ENCODE measurements at places on chromosomes 3 and 15.

- peak; percentile 29 for DNase-seq
Observed at GRCh38 chr3:31533169-31534064, 692 bp downstream of the STT3B start.

DNA sequence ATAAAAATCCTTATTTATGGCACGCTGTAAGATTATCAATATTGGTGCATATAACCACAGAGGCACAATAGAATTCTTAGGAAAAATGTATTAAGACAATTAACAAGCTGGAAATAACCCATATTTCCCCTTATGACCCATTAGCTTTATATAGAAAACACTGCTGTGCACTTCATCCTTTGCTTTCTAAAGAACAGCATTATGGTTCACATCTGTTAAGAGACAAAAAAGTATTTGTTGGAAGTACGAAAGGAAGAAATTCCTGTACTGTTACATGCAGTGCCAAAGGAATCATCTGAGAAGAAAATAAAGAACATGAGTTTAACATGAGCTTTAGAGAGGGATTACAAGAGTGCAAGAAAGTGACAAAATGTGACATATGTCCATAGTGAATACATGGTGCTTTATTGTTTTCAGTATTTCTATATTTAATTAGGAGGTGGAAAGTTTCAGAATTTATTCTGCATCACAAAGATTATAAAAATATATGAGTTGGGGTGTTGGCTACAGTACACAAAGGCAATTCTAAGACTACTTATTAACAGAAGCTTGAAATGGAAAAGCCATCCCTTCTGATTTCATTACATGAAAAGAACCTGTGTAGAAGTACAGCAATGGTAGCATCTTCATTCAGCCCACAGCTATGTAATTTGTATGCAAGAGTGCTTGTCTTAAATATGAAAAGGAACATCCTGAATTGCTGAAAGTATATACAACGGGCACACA is 6.8 kb downstream of the UBE3A start:
- DNase-seq: no peak

- no peak for DNase-seq
Observed at GRCh38 chr3:65672871-65673815, 365.6 kb downstream of the MAGI1 start.

DNA sequence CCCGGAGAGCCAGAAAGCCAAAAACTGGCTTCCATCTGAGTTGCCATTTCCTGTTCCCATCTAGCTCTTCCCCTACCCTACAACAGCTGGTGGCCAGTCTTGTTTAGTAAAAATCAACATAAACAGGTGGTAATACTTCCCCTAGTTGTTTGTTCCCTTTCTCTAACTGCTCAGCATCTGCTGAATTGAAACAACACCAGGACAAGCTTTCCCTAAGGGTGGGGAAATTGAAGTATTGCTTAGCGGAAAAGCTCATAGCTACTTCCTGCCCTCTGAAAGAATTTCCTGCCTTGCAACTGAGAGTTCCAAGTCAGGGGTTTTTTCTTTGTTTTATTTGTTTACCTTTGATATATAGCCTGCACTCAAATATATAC is 66.8 kb downstream of the HMG20A start:
- no peak for DNase-seq

DNA sequence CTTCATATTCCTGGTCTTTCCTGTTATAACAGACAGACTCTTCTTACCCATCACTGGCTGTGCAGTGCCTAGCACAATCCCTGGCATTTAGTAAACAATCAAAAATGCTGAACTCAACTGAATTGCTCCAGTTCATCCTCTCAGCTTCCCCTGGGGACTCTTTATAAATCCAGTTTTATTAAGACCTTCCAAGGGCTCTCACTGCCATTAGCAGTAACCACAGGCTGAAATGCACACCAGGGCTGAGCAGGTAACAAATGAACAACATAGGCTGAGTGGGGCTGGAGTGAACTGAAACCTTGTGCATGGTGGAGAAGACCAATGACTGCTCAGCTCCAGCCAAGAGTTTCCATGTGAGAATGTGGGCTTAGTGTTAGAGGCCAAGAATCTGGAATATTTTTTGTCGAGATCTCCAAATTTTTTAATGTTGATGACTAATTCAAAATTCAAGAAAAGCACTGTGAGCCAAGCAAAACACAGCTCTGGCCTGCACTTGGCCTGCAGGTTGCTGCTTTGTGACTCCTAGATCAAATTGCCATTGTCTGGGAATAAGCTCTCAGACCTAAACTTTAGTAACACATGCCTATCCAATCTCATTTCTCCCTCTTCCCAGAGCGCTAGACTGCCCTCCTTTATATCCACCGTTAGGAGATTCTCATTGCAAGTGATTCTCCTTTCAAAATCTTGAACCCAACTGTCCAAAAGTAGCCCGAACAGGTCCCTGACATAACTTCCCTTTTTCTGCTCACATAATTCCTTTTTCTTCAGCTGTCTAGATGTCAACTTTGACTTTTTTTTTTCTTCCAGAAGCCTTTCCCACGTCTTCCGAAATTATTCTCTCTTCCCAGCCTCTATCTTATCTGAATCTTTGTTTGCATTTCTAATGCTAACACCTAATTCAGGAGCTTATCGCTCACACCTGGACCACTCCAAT is 7.4 kb downstream of the SQOR start:
- no peak for DNase-seq

DNA sequence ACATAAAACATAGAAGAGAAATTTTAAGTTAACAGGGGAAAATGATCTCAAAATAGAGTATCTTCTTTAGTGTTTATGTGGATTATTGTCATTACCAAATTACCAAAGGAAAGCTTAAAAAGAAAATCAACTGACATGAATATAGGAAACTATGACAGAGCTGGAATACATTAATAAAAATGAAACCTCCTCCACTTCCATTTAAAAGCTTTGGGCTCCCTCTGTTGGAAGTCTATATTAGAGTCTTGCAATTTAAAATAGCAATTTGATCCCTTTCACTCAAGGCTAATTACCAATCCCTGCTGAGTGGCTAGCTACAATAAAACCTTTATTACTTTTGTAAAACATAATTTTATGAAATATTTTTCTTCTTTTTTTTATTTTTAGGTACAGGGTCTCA is 61.4 kb upstream of the IMPG2 start:
- no peak for DNase-seq

DNA sequence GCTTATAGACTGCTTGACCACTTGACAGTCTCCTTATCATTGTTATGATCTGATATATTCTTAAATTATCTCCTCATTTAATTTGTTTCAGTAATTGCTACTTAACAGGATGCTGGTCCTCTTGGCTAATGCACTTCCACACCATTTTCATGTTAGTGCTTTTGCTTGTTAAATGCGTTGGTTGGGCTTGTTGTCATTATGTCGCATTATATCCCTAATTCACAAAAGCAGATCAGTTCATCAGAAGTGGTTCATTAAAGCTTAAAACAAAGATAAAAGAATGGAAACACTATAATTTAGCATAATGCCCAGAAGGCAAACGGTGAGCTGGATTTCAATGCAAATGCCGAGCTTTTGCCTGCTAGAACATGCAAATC is 17.1 kb upstream of the EHHADH start:
- DNase-seq: no peak

DNA sequence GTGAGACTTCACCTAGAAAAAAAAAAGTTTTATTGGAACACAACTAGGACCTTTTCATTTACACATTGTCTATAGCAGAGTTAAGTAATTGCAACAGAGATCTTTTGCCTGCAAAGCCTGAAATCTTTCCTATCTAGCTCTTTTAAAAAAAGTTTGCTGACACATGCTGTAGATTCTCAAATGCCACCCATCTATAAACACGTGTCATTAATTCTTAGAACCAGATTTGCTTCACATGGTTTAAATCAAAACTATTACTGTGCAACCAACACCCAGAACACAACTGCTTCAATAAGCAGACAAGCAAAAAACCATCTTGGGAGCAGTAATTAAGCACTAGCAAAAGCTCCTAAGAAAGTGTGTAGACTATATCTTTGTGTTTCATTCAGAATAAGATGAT is 55.0 kb downstream of the OXSM start:
- DNase-seq: no peak

DNA sequence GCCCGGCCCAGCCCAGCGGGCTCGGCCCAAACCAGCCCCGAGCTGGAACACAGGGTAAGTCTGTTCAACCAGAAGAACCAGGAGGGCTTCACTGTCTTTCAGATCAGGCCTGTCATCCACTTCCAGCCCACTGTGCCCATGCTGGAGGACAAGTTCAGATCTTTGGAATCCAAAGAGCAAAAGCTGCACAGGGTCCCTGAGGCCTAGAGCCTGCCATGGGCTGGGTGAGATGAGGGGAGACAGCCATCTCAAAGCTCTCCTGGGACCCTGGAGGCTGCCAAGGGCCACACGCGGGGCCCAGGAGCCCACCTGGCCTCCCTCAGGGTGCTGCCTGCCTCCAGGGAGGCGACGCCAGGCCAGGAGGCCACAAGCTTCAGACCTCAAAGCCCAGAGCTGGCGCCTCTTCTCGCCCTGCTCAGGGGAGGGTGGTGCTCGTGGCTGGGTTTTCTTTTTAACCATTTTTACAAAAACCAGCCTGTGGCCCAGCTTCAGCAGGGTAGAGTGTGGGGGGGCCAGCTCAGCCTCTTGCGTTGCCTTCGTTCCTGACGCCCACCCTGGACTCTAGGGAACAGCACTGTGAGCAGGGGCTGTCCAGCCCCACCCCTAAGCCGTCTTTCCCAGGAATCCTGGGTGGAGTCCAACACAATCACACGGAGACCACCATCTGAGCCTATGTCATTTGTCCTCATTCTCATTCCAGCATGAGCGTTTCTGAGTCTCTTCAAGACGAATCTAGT is 107.0 kb downstream of the ETFA start:
- no peak for DNase-seq

GRCh38 chr3:116200956-116201690 is 244.2 kb downstream of the LSAMP start:
- DNase-seq: no peak

GRCh38 chr3:148839805-148840204 is 12.2 kb downstream of the CPB1 start:
- no peak for DNase-seq

GRCh38 chr3:19540464-19540863 is 392.2 kb downstream of the KCNH8 start:
- no peak for DNase-seq

DNA sequence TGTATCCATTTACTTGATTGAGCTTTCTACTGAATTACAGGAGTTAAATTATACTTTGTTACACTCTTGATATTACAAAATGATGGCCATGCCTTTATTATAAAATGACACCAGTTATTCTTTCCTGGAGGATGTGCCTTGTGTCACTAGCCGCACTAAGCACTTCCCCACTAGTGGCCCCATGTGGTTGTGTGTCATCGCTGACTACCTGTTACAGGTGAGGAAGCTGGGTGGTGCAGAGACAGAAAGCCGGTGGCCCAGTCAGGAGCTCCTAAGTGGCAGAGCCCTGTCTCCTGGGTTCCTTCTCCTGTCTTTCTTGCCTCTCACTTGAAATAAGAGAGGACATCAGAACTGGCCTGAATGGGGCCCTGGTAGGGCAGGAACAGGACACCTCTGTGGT is 96.8 kb downstream of the IGF1R start:
- DNase-seq: no peak

DNA sequence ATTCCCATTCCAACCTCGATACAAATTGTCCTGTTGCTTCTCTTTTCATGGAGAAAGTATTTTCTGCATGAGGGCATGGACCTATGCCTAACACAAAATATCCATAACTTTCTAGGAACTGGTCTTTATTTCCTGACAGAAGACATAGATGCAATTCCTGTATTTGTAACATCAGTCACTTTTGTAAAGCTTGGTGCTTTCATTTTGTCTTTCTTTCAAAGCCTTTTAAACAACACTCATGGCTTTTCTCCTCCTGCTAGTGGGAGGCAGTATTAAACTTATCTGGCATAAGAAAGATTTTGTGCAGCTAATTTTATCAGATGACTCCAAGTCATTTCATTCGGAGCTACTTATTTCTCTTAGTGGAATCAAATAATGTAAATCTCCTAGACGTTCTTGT is 616.0 kb downstream of the RBMS3 start:
- DNase-seq: no peak

GRCh38 chr3:20041197-20041780 is 1.0 kb downstream of the KAT2B start:
- DNase-seq: peak; percentile 52

- DNase-seq: no peak
Observed at GRCh38 chr3:16589120-16589519, 16.1 kb downstream of the DAZL start.

GRCh38 chr3:187741403-187742350 is 3.6 kb downstream of the BCL6 start:
- DNase-seq: peak; percentile 74

- no peak for DNase-seq
Observed at GRCh38 chr3:12316253-12316652, 27.4 kb downstream of the PPARG start.

DNA sequence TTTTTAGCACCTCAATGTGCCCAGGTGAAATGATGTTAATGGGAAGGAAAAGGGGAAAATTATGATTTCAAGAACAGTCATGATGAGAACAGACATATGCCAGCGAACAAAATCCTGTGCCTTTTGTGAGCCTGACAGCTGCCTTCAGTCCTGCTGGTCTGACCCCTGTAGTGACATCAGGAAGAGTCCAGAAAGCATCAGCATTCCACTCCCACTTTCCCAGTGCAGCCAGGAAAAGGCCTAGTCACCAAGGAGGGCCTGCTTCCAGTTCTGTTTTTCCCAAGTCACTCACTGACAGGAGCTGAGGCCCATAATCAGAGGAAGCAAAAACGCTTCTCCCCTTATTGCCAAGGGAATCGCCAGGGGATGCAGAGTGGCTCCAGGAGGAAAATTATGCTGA is 218.4 kb downstream of the ABHD5 start:
- no peak for DNase-seq

GRCh38 chr3:43001094-43001553 is 22.0 kb downstream of the GASK1A start:
- DNase-seq: no peak

DNA sequence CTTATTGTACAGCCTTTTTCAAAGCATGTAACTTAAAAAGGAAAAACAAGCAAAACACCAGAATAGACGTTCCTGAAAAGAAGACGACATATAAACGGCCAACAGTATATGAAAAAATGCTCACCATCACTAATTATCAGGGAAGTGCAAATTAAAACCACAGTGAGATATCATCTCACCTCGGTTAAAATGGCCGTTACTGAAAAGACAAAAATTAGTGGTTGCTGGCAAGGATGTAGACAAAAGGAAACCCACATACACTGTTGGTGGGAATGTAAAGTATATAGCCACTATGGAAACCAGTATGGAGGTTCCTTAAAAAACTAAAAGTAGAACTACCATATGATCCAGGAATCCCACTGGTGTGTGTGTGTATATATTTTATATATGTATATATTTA is 64.5 kb upstream of the MLF1 start:
- no peak for DNase-seq

- no peak for DNase-seq
Observed at GRCh38 chr3:127457094-127457475, 133.4 kb downstream of the TPRA1 start.

DNA sequence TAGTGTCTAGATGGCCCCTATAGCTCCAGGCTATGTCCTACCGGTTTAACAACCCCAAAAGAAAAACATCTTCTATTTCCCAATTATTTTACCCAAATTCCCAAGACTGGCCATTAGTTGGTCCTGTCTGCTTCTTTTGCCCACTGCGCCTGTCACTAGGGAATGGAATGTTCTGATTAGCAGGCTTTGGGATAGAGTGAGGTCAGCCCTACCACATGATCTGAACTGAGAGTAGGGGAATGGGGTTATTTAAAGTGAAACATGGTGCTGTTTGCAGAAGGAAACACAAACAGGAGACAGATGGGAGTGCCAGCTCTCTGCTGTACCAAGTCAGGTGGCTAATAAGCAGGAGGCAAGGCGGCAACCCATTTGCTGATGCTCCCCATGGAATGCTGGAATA is 635.6 kb upstream of the CFAP20DC start:
- DNase-seq: no peak

Data from stimulated activated CD4-positive, alpha-beta T cell treated with anti-CD3 and anti-CD28 coated beads, Interleukin-1b, Interleukin-23, amount 100 ng/mL, for 4 hours (primary cell).